ENCODE measurements at places on chromosomes 13 and 19. TPM values are rescaled to one million over a fixed set of nuclear protein-coding genes. Genes with fewer than 3 reads are reported as not detected.

The GNA15 gene
- 0.53 TPM for total RNA-seq

The IL27RA gene
- 8.4 TPM for total RNA-seq

The RNF6 gene
- total RNA-seq, result 26.5 TPM

The RXFP2 gene
- not detected for total RNA-seq

The SIGLEC5 gene
- 0.93 TPM for total RNA-seq

The PINLYP gene
- 2.5 TPM for total RNA-seq

The PLVAP gene
- 5.4 TPM for total RNA-seq

The MYH14 gene
- total RNA-seq, result 1.2 TPM

The TBC1D4 gene
- total RNA-seq, result 67.7 TPM

The TMEM150B gene
- total RNA-seq, result not detected

The LILRA2 gene
- total RNA-seq, result not detected

The APC2 gene
- total RNA-seq, result 0.05 TPM

The RNF113B gene
- not detected for total RNA-seq

The RGCC gene
- 358 TPM for total RNA-seq

The ZNF563 gene
- 0.93 TPM for total RNA-seq

The RHPN2 gene
- 2.8 TPM for total RNA-seq

The RFPL4A gene
- total RNA-seq, result not detected

The CYP4F8 gene
- total RNA-seq, result not detected

The KIR2DL3 gene
- not detected for total RNA-seq

The NDUFA11 gene
- 297 TPM for total RNA-seq

The IL12RB1 gene
- 0.12 TPM for total RNA-seq

The CNMD gene
- total RNA-seq, result not detected

The ATP4B gene
- total RNA-seq, result 0.58 TPM

The SLC46A3 gene
- total RNA-seq, result 25.5 TPM

The NCCRP1 gene
- total RNA-seq, result not detected

The ZNF135 gene
- 1.2 TPM for total RNA-seq

The PSG1 gene
- 2.0 TPM for total RNA-seq

The DMKN gene
- not detected for total RNA-seq

The LRRC63 gene
- total RNA-seq, result 0.06 TPM

The TMEM190 gene
- not detected for total RNA-seq

The PRR22 gene
- 0.76 TPM for total RNA-seq

The CAPN12 gene
- 0.34 TPM for total RNA-seq

The PRSS57 gene
- total RNA-seq, result not detected

The IFNL1 gene
- total RNA-seq, result not detected

The DACH1 gene
- 23.6 TPM for total RNA-seq

The BEST2 gene
- not detected for total RNA-seq

The CDX2 gene
- not detected for total RNA-seq

The ZNF550 gene
- 5.1 TPM for total RNA-seq

The GPR4 gene
- total RNA-seq, result 12.6 TPM

The F7 gene
- not detected for total RNA-seq

The CGB3 gene
- total RNA-seq, result not detected

The SLC27A5 gene
- 8.7 TPM for total RNA-seq

The CLDN10 gene
- total RNA-seq, result not detected

The PPM1N gene
- 1.1 TPM for total RNA-seq

The PSG3 gene
- 0.29 TPM for total RNA-seq

The GPC5 gene
- 4.0 TPM for total RNA-seq

The PRODH2 gene
- total RNA-seq, result not detected

The KLK2 gene
- not detected for total RNA-seq

The ZNF471 gene
- total RNA-seq, result 2.2 TPM

Data from glomerular endothelial cell (primary cell).